ENCODE measurements at places on chromosomes 7 and 10.

- DNase-seq = no peak
Measured at GRCh38 chr10:92696606-92697383, 7.0 kb downstream of the HHEX start.

- no peak for DNase-seq
Measured at GRCh38 chr10:51029172-51029641, 45.1 kb upstream of the PRKG1 start.

DNA sequence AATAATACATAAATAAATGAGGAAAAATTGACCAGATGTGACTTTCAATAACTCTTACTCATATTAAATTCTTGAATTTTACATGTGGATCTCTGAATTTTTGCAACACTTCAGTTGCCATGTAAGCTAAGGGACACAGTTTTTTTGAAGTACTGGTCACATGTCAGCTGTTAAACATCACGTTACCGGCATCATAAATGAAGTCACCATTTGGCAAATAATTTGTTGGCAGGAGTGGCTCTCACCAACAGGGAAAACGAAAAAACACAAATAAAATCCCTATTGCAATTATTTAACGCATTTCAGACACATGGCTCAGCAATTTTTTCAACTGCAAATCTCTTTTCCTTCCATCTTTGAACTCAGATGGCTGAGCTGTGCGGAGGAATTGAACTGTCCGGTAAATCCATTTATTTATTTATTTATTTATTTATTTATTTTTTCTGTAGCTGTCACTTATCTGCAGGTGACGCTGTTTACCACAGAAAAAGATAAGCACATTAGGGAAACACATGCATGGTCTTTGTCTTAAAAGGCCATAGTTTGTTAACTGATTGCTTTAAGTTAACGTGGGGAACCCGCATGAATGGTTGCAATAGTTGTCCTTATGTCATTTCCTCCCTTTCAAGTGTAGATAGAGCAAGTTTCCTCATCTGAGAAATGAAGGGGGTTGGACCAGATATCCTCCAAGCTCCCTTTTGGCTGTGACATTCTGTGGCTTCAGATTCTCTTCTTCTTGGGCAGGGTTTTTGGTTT is 64.7 kb upstream of the JAZF1 start:
- DNase-seq = no peak

- DNase-seq = no peak
Measured at GRCh38 chr7:96718107-96719003, 8.7 kb upstream of the SEM1 start.

DNA sequence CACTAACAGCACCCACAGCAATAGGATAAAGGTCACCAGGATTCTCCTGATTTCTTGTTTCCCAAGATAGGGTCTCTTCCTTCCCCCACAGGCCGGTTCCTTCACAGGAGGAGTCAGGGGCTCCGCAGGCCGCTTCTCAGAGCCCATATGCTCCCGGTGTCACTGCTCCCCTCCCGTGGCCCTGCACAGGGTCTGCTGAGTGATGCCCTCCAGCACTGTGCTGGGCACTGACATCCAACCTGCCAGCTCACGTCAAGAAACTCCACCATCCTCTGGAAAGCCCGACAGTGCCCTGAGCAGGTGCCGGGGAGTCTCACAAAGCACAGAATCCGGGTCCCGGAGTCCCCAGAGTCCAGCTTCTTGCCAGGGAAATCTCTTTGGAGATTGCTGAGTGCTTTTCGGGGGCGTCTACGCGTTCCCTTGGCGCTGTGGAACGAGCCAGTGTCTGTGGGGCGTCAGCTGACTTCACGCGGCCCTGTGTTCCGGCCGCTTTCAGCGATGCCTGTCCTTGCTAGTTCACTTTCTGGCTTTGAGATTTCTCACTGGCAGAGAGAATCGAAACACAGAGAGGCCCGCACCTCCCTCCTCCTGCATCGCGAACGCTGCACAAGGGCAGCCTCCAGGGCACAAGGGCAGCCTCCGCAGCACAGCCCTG is 567.5 kb downstream of the DNAJB6 start:
- DNase-seq = no peak

DNA sequence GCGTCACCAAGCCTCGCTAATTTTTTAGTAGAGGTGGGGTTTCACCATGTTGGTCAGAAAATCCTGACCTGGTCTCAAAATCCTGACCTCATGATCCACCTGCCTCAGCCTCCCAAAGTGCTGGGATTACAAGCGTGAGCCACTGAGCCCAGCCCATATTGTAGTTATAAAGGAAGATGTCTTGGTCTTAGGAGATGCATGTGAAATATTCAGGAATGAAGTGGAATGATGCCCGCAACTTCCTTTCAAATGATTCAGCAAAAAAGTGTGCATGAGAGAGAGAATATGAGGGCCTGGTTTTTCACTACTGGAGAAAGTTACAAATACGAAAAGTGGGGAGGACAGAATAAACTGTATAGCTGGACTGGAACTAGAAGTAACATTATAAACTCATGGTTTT is 15.9 kb downstream of the TMEM209 start:
- no peak for DNase-seq

GRCh38 chr10:30591249-30591670 is 38.3 kb downstream of the LYZL2 start:
- DNase-seq = no peak

- no peak for DNase-seq
Measured at GRCh38 chr10:17597386-17597785, 19.8 kb downstream of the HACD1 start.

- no peak for DNase-seq
Measured at GRCh38 chr7:79272938-79273337, 180.5 kb downstream of the MAGI2 start.

DNA sequence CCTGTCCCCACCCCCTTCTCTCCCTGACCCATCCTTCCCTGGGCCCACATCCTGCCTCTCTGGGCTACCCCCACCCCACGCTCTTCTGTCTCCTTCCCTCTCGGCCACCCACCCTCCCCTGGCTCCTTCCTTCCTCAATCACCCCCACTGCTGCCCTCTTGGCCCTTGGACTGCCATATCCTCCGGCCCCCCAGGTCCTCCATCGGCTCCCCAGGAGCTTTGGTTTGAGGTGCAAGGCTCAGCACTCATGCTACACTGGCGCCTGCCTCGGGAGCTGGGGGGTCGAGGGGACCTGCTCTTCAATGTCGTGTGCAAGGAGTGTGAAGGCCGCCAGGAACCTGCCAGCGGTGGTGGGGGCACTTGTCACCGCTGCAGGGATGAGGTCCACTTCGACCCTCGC is 10.9 kb downstream of the EPHB6 start:
- no peak for DNase-seq

GRCh38 chr10:5743736-5744135 is 59.1 kb downstream of the TASOR2 start:
- DNase-seq = no peak

GRCh38 chr10:127149501-127150081 is 46.8 kb downstream of the INSYN2A start:
- DNase-seq = no peak

GRCh38 chr7:115328018-115328417 is 406.1 kb downstream of the MDFIC start:
- DNase-seq = no peak

GRCh38 chr10:47092831-47093230 is 181.6 kb downstream of the PTPN20 start:
- DNase-seq = no peak

DNA sequence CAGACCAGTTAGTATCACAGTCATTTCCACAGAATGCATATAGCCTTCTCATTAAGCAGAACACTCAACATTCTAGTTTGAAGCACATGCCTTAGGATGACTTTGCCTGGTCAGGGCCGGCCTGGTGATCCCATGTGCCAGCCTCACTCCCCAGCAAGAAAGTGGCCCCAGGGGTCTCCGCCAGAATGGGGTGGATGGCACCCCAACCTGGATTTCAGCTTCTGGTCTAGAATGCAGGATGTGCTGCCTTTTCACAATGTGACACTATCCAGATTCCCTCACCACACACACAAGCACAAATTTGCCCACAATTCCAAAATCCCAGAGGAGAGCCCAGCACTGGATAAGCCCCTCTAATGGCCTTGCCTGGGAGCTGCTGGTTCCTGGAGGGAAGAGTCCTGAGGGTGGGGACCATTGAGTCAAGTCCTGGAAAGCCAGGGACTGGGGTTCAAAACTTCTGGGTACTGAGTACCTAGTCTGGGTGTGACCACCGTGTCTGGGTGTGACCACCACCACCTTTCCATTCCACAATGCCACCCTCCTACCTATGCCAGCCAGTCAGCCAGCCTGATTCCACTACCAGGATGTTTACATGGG is 41.5 kb upstream of the GPAM start:
- no peak for DNase-seq

DNA sequence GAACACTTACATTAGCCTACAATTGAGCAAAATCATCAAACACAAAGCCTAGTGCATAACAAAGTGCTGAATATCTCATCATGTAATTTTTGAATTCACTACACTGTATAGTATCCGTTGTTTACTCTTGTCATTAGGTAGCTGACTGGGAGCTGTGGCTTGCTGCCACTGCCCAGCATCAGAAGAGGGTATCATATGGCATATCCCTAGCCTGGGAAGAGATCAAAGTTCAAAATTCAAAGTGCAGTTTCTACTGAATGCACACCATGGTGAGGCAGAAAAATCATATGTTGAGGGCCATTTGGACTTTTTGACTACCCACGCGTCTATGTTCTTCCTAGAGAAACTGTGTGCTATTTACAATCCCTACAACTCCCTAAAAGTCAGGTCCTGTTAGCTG is 7.5 kb upstream of the ZC3HAV1 start:
- no peak for DNase-seq

GRCh38 chr10:49679480-49679893 is at the start of gene C10orf53:
Gene C10orf53, plus strand, starts transcription at chr10:49679651. Its CDS starts 47 bp downstream, at chr10:49679698.
- no peak for DNase-seq

DNA sequence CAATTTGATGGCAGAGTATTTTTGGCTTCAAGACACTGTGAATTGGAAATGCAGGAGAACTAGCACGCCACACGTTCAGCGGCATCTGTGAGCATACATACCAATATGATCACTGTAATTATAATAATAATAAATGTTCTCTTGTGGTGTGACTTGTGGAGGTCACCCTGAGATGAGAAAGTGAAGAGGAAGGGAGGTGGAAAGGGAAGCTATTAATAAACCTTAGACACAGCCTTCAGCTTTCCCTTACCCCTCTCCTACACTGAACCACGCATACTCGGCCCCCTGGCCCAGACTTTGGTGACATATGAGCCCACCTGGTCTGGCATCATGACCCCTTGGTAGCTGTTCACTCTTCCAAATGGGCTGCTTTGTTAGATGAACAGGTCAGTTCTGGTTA is 139.1 kb downstream of the SORCS3 start:
- DNase-seq = no peak

- DNase-seq = no peak
Measured at GRCh38 chr10:69835875-69836730, 34.4 kb downstream of the COL13A1 start.

- DNase-seq = no peak
Measured at GRCh38 chr7:30201161-30201666, 66.4 kb downstream of the MTURN start.

DNA sequence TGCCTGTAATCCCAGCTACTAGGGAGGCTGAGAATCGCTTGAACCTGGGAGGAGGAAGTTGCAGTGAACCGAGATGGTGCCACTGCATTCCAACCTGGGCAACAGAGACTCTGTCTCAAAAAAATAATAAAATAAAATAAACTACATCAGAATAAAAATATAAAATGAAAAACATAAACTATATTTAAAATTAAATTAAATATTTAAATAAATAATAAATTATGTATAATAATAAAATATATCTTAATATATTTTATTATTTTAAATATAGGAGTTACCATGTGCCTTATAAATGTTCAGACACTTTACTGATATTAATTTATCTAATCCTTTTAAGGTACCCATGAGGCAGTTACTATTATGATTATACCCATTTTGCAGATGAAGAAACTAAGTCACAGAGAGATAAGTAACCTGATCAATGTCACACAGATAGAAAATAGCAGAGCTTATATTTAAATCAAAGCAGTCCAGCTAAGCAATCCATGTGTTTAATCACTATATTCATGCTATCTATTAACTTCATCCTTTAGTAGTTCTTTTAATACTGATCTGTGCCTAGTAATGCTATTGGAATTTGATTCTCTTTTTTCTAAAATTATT is 30.3 kb upstream of the MET start:
- no peak for DNase-seq

DNA sequence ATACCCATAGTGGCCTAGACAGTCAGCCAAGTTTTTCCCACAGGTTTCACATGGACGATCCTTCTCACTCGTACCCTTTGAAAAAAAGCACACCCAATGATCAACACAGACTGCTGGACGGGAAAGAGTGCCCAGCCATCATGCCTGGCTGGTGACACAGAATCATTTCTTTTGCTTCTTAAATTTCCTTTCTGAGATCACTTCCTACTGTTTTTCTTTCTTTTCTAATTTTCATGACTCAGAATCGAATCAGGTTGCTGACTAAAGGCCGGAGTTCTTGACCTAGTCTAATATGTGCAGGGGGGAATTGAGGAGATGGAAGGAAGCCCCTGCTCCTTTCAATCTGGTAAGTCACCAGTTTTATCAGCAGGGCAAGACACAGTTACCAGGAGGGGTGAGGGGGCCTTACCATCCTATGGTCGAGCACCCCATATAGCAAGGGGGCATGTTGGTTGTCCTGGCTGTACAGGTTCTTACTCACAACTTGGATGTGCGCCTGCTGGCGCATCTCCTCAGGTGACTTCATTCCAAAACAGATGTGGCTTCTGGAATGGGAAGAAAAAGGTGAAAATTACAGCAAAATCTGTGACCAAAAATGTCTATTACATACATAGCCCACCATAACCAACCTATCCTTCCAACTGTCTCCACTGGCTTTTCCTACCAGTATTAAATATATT is 3.5 kb downstream of the POLR3A start:
- DNase-seq = no peak

DNA sequence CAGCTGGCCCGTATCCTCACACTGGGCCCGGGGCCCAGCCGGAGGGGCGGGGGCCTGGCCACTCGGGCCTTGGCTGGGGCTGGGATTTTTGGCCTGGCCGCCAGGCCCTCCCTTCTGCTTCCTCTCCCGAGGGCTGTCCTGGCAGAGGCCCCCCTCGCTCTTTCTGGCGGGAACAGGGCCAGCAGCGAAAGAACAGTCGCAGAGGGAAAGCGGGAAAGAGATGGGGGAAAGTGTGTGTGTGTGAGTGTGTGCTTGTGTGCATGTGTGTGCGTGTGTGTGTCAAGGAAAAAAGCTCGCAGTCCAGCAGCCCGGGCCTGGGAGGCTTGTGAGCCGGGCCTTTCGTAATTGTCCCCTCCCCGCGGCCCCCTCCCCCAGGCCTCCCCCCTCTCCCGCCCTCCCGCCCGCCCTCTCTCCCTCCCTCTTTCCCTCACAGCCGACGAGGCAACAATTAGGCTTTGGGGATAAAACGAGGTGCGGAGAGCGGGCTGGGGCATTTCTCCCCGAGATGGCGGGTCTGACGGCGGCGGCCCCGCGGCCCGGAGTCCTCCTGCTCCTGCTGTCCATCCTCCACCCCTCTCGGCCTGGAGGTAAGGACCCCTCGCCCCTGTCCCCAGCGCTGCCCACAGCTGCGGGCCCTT is at the start of gene ELN:
ELN (plus strand) TSS at position 491 of the 638 bp plus-strand sequence; CDS start at position 506, 15 bp downstream.
- DNase-seq = no peak

- DNase-seq = peak; percentile 94
Measured at GRCh38 chr10:96642973-96643372, 56.2 kb upstream of the TM9SF3 start.

All from spleen (tissue), 13 donors.